MCF 10A (cell line): ENCODE measurements at places on chromosomes 4 and X. TPM values are rescaled to one million over a fixed set of nuclear protein-coding genes. Genes with fewer than 3 reads are reported as not detected.

PTTG2 gene
- total RNA-seq = not detected in 2 replicates

DNA sequence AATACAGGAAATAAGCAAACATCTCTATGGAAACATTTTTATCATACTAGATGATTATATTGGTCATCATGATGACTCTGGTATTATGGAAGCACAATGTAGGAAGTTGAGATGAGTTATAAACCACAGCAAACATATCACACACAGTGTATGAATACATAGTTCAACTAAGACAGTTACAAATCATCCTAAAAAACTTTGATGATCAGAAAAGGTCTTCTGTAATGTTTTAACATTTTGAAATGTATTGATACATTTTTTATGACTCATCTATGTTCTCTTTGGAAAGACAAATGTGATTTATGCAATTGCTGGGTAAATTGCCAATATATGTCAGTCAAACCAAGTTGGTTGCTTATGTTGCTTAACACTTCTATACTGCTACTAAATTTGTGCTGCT is 4.8 kb downstream of the CXCL3 start:
- DNase-seq = peak; percentile 58

DNA sequence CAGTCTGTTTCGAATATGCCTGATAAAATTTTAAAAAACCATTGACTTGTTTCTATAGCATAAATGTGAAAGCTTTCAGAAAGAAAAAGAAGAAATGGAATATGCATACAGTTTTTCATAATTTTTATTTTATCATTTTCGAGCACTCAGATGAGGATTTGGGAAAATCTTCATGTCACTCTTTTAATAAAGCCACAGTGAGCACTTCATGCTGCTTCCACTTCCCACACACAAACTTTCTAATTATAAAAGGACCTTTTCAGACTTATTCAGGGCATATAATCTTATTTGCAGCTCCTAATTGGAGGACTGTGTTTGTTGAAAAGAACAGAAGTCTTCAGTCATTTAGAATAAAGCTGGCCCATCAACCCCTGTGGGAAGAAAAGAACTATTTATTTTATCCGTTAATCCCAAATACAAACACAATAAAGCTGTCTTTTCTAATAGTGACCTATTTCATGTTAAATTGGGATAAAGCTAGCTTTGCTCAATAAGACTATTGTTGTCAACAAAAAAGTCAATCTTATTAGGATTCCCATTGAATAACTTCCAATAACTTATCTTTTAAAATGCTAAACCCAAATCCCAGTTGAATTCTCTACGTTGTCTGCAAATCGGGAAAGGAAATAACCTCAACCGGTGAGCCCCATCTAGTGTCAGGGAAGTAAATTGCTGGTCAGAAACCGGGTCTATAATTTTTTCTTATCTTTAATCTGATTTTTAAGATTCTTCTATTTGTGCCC is 211.5 kb downstream of the PDGFRA start:
- peak; percentile 49 for DNase-seq

- DNase-seq = no peak
These were observed 34.6 kb downstream of the BCLAF3 start for GRCh38 chrX:19956306-19956705.

DNA sequence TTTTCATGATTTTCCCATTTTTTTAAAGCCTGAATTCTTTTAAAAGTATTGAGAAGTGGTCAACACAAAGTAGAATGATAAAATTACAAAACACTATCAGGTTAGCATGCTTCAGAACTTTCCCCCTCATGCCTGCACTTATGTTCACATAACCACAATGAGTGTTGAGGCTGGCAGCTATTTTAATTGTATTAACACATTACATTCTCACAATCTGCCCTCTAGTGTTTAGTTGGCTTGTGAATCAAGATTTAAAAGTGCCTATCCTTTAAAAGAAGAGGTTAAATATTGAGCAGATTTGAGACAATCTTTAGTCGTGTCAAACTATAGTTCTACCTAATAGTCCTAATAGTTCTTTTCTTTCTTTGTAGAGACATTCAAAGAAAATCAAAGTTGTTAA is 93.6 kb upstream of the NAP1L5 start:
- peak; percentile 21 for DNase-seq

DNA sequence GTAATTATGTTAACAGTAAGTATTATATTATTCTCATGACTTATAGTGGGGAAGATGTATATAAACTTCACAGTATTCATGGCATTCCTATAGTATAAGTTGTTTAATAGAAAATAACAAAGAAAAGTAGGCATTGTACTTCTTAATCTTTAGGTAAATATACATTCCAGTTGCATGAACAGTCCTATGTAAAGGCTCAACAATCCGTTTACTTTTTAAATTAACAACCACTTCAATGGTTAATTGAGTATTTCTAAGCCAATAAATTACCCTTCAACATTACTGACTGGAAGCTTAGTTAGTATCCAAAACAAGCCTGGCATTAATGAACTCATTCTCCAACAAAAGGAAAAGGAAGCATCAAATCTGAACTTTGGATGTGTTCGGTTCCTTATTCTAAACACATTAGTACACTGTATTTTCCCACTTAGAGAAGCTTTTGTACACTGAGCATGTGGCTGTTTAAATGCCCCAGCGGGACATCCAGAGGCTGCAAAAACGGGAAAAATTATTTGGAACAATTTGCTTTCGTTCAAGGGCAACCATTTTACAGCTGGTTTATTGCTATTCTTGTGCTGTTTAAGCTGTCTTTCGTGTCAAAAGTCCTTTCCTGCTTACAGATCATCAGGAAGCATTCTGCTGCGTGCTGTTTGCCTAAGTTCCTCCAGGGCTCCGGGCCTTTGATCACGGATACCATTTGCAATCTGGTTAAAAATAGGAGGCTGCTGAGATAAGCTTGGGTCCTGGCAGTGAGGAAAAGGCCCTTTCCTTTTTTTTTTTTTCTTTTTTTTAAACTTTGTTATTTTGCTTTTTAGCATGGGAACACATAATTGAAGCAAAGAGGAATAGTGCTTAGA is 460.3 kb downstream of the SPRY1 start:
- DNase-seq = no peak

- no peak for DNase-seq
These were observed 91.6 kb upstream of the BMP2K start for GRCh38 chr4:78684325-78685079.

GRCh38 chr4:185742766-185743165 is 69.2 kb downstream of the SORBS2 start:
- peak; percentile 84 for DNase-seq

- DNase-seq = no peak
These were observed 725.7 kb upstream of the TENM3 start for GRCh38 chr4:181517491-181517890.
